ENCODE measurements at places on chromosomes 3 and 15.

- DNase-seq, result no peak
Observed at GRCh38 chr3:78605178-78605577, 1162.6 kb downstream of the ROBO1 start.

DNA sequence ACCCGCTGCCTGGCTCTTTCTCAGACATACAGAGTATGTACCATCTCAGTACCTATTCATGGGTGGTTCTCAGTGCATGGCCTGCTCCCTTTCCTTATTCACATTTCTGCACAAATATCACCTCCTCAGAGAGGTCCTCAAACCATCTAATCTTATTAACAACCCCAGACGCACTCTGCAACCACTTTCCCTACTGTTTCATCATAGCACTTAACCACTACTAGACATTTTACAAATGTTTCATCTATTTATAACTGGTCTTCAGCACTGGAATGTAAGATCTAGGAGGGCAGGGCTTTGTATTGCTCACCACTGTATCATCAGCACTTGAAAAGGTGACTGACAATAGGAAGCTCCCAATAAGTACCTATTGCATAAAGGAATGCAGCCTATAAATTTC is 45.1 kb downstream of the TNIK start:
- DNase-seq, result no peak

DNA sequence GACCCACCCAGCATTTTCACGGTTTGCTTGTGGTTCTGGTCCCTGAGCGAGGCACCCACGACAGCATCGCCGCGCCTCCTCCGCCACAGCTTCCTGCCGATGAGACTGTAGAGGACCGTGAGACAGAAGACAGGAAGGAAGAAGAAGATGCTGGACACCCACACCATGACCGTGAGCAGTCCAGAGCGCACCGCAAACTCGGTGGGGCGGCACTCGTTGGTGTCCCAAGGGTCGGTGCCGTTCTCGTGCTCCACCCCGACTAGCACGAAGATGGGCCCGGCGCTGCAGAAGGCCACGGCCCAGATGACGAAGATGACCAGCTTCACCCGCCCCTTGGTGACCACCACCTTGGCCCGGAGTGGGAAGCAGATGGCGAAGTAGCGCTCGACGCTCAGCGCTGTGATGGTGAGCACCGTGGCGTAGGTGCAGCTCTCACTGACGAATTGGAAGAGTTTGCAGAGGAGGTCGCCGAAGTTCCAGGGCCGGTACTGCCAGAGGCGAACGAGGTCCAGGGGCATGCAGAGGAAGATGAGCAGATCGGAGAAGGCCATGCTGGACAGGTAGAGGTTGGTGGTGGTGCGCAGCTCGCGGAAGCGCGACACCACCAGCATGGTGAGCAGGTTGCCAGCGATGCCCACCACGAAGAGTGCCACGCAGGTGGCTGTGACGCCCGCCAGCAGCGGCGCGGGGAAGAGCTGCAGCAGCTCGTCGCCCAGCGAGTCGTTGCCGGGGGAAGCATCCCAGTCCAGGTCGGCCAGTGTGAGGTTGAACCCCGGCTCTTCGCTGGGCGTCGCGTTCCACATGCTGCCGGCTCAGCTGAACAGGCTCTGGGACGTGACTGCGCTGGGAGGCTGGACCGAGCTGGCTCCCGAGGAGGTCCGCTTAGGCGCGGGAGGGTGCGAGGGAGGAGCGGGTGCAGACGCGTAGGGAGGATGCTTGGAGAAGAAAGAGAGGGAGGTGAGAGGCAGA is at the start of gene GHSR:
GHSR (minus strand) TSS at position 846 of the 969 bp plus-strand sequence; CDS start at position 803, 43 bp downstream.
- DNase-seq, result no peak

GRCh38 chr3:145869958-145870357 is 291.0 kb downstream of the PLOD2 start:
- DNase-seq, result no peak

- no peak for DNase-seq
Observed at GRCh38 chr15:33158366-33158765, 36.1 kb downstream of the FMN1 start.
